ENCODE measurements at places on chromosomes 6 and 20.

DNA sequence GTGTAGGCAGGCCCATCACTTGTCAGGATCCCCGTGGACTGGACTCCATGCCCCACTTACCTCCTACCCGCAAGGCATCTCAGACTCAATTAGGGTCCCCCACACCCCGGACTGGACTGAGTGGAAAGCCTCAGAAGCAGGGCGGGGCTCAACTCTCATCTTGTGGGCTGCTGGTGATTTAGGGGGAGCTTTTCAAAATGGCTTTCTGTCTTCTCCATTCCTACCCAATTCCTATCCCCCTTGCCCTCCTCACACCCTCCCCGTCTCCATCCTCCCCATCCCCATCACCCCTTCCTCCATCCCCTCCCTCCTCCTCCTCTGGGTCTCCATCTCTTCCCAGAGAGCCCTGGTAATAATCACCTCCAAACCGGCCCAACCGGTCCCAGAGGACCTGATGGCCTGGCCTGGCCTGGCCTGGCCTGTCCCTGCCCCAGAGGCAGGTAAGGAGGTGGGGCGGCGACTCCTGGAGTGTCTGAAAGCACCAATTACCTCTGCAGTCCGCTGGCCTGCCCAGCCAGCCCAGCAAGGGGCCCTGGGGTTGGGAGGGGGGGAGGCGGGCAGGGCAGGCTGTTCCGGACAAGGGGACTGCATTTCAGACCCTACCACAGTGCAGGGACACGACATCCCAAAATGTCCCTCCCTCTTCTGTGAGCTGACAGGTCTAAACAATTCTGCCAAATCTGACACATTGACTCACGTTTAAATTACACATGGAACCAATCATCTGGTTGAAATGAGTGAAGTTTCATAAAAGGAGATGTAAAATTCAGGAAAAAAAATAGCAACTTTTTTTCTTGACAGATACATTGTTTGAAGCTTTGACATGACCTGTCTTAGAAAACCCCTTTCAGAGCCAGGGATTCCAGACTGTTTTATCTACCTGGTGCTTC is 24.8 kb downstream of the MAFB start:
- DNase-seq, result no peak

DNA sequence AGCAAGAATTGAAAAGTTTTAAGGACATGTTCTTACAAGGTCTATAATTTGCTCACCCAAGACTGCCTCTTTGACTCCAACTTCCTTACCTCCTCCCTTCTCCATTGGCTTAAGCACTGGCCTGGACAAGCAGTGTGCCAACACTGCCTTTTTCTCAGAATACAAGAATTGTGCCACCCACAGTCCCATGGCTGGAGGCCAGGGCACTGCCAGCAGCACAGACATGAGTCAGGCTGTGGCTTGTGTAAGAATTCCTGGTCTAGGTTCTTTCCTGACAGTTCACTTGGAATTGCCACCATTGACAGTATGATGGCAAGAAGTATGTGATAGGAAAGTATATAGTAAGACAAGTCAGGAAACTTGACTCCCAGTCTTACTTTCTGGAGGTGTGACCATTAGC is 202.7 kb upstream of the MARCKS start:
- DNase-seq, result no peak

GRCh38 chr6:158762787-158763433 is 56.3 kb downstream of the EZR start:
- no peak for DNase-seq

- DNase-seq, result no peak
Measured at GRCh38 chr6:105794870-105795269, 291.3 kb upstream of the PRDM1 start.

DNA sequence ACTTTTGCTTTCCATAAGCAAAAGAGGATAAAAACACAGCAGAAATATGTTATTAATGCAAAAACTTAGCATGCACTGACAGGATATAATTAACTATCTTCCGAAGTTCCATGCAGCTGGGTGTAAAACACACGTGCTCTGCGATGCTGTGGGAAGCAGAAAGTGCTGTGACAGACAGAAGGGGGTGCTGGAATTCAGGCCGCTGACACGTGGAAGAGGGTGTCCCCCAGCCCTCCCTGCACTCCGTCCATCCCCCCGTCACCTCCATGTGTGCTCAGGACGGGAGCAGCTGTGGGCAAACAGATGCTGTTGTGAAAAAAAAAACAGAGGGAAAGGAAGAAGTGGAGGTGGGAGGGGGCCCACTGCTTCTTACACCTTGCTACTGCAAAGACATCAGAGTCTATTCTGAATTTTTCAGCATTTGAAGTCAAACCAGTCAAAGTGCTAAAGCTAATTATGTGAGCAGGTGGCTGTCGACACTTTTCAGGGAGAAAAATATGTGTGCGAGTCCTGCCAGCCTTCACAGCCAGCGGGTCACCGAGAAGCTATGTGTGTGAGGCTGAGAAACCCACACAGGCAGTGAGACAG is 175.9 kb upstream of the AFDN start:
- DNase-seq, result no peak

- peak; percentile 55 for DNase-seq
Measured at GRCh38 chr20:23419995-23420901, 1.0 kb downstream of the NAPB start.

- DNase-seq, result no peak
Measured at GRCh38 chr6:6725468-6726209, 137.1 kb downstream of the LY86 start.

DNA sequence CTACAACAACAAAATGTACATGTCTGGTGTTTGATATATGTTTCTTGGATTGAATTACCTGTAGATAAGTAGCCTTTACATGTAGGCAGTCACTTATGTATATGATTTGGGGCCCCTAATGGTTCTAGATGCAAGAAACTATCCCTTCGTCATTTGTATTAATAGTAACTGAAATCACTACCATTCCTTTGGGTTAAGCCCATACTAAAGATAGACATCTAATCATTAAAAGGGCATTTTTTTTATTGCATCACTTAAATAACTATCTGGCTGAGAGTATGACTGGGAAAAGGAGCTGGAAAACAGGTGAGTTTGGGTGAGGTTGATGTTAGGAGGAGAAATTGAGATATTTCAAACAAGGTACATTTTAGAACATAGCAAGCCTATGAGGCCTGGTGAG is 213.5 kb upstream of the PLN start:
- no peak for DNase-seq

- DNase-seq, result no peak
Measured at GRCh38 chr20:48832405-48832730, 4.6 kb upstream of the PREX1 start.

DNA sequence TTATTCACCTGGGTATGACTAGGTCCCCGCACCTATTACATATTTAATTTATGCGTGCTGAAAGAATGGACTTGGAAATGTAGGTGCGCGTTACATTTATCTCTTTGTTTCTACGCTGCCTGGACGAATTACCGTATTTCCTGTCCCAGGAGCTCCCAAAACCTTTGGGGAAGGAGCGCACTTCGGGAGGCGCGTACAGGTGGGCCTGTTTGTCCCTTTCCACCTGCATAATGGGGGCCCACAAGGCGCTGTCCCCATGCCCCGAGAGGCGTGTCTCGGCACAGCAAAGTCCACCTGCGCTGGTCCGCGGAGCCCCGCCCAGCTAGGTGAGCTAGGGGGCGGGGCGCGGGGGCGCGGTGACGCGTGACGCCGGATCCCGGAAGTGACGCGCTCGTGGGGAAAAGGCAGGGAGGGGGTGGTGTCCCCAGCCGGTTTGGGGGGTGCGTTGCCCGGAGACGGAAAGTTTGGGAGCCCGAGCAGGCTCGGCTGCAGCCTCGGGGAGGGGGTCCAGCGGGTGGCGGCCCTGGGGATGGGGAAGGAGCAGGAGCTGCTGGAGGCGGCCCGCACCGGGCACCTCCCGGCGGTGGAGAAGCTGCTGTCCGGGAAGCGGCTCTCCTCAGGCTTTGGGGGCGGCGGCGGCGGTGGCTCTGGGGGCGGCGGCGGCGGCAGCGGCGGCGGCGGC is at the start of gene ANKS1A:
Gene ANKS1A, plus strand, starts transcription at position 382 of the 682 bp plus-strand sequence. Its CDS starts 148 bp downstream, at position 530.
- DNase-seq, result peak; percentile 75

- DNase-seq, result peak; percentile 56
Measured at GRCh38 chr6:29602564-29603361, 17.8 kb downstream of the OR2H2 start.

DNA sequence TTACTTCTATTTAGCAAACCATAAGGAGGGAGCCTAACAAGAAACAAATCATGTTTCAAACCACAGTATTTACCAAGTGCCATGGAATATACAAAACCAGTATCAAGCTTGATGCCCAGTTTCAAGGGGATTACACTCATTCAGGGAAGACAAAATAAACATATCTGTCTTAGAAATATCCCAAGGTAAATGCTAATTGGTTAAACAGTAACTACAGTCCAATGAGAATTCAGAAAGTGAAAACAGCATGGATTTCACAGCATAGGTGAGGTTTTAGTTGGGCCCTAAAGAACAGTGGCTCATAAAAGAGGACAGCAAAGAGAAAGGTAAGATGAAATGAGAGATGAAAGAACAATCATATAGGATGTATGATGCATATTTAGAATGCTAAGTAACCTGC is 110.3 kb downstream of the CHD6 start:
- no peak for DNase-seq

All from NAMALWA (cell line).